ENCODE measurements at places on chromosomes 5 and 9.

DNA sequence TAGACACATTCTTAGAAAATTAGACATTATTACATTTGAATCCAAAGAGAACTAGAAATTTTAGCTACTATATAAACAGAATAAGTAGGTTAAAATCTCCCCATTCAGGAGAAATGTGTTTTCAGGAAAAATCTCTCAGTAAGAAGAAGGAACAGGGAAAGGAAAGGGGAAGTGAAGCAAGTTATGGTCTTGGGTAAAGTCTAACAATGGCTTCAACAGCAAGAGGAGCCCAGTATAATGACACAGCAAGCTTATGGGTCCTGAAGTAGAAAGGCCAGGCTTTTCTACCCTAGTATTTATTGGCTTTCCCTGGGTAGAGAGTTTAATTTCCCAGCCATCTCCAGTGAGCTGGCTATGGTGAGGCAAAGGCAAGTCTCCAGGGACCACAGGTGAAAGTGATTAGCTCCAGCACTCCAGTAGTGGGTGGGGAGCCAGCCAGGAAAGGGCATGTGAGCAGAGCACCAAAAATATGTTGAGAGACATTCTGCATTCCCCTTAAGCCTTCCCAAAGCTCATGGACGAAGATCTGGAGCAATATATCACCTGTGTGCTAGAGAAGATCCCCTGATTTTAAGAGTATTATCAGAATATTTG, 981.7 kb downstream of the NR2F1-AS1 start:
- no peak for DNase-seq

DNA sequence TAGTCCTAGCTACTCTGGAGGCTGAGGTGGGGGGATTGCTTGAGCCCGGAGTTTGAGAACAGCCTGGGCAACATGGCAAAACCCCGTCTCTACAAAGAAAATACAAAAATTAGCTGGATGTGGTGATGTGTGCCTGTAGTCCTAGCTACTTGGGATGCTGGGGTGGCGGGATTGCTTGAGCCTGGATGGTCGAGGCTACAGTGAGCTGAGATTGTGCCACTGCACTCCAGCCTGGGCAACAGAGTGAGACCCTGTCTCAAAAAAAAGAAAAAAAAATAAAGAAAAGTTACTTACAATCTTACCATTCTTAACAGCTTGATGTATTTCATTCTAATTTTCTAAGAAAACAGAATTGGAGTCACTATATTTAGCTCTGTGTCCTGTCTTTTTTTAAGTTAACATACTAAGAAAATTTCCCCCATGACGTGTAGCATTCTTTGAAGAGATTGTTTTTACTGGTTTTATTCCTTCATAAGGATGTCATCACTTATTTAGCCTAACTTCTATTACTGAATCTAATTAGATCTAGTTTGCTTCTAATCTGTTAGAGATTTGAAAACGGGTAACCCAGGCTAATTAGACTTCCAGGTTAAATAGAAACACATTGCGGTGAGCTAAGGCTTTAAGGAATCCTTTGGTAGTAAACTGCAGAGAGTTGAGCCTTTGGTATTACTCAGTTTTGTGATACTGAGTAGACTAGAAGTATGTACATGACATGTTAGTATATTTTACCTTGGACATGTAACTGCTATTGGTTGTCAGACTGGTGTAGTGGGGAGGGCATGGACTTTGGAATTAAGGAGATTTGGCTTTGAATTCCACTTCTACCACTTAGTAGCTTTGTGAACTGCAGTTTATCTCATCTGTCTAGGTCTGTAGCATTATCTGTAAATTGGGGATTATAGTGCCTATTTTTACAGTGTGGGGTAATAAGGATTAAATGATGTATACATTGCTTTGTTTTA, 24.0 kb downstream of the HSPA4 start:
- DNase-seq, result no peak

DNA sequence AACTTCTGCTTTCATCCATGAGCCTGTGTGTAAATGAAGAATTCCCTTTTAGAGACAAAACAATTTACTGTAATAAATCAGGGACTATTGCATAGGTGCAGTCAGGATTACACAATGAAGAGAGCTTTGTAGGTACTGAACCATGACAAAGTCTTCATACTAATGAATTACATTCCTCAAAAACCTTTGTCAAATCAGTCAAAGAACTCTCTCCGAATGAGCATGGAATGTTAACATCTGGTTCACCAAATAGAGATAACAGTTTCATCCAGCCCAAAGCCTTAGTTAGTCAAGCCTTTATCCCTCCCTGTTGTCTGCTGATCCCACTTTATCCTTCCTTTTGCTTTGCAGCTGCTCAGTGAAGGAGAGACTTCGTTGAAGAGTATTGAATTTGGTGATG, 62.9 kb upstream of the DMRTA1 start:
- no peak for DNase-seq

- DNase-seq, result no peak
Measured at GRCh38 chr5:156326718-156327259, at the start of gene SGCD. SGCD (plus strand) TSS chr5:156327164.

GRCh38 chr5:111434800-111435199, 77.5 kb downstream of the STARD4 start:
- no peak for DNase-seq

- no peak for DNase-seq
Measured at GRCh38 chr5:126777257-126777974, 480 bp downstream of the LMNB1 start.

DNA sequence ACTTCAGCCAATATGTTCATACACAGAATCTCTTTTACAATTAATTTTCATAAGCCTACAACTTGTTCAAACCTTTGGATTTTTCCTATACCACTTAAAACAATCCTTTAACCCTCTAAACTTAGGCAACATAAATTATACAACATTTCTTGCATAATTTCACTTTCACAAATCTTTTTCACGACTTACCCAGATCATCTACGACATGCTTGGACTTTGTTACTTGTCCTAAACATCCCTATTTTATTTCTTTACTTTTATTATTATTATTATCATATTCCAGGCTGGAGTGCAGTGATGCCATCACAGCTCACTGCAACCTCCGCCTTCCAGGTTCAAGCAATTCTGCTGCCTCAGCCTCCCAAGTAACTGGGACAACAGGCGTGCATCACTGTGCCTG, 68.0 kb downstream of the CACNA1B start:
- DNase-seq, result no peak

DNA sequence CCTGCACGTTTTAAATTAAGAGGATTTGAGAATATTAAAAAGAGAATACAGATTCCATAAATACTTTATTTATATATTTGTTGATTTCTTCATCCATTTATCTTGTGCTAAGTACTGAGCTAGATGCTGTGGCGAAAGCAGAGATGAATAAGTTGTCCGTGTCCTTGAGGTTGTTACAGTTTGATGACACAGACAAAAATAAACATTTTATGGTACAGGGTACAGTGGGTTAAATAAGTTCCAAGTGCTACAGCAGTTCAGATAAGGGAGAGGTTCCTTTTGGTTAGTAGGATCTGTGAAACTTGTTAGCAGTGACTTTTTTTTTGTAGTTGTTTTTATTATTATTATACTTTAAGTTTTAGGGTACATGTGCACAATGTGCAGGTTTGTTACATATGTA, 50.2 kb downstream of the MACIR start:
- no peak for DNase-seq

DNA sequence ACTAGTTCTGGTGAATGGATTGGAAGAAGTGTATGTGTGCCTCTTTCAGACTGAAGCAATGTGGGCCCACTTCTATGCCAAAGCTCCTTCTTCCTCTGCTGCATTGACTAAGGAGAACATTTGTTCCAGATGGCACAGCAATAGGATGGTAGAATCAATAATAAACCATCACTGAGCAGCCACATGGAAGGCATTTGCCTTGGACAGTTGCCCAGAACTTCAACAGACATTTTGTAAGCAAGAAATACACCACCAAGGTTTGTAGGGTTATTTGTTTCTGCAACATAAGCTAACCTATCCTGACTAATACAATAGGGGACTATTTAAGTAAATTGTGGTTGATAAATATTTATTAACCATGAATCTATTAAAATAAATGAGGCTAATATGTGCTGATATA, 37.7 kb upstream of the CSNK1G3 start:
- no peak for DNase-seq

All from GM12878 (cell line).